ENCODE measurements at places on chromosomes 12 and 14.

DNA sequence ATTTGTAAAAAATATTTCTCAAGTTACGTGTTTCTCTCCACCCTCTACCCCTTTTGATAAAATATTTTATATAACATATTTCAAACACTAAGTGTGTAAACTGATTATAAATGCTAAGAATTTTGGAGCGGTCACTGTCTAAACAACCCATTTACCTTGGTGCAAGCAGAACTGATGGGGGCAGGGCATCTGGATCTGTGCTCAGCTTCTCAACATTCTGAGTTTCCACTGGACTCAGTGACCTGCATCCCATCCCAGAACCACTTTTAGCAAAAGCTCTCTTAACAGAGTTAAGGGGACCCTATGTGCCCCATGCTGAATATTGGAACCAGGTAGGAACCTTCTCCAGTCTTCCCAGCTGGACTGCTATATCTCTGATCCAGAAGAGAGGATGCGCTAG is 53.5 kb downstream of the CKAP4 start:
- no peak for DNase-seq

DNA sequence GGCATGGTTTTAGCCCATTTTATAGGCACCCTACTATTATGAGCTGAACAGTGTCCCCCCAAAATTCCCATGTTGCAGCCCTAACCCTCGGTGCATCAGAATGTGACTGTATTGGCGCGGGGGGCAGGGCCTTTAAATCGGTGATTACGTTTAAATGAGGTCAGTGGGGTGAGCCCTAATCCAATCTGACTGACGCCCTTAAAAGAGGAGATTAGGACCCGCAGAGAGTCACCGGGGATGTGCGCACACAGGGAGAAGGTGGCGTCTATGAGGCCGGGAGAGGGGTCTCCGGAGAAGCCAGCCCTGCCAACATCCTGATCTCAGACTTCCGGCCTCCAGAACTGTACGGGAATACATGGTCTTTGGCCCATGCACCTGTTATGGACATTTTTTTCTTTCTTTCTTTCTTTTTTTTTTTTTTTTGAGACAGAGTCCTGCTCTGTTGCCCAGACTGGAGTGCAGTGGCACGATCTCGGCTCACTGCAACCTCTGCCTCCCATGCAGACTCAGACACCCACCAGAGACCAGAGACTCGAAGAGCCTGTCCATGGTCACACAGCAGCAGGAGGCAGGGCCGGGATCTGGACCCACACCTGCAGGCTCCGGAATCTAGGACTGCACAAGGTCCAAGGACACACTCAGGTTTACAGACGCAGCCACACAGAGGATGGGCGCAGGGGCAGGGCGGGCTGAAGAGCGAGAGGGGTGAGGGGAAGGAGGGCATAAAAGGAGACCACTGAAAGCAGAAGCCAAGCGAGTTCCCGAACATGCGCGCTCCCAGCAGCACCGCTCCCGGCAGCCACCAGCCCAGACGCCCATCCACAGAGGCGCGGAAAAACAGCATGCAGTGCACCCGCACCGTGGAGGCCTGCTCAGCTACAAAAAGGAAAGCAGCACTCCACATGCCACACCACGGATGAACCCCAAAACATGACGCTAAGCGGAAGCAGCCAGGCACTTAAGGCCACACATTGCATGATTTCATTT is 19.0 kb downstream of the SCARB1 start:
- no peak for DNase-seq

- DNase-seq, result no peak
Observed at GRCh38 chr14:51867741-51868140, 7.3 kb downstream of the GNG2 start.

DNA sequence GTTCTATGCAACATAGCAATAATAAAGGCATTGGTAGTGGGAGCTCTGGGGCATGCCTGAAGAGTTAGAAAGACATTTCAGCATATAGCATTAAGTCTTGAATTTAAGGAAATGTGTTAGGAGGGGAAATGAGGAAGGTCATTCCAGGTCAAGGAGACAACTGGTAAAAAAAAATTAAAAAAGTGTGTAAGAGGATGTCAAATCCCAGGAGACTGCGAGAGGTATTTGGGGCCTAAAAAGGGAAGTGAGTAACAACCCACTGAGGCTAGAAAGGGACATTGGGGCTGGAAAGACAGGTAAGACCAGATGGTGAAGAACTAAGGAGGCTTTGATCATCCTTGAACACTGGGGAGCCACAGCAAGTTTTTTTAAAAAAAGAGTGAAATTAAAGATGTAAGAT is 152.9 kb downstream of the SLC25A21 start:
- DNase-seq, result no peak

GRCh38 chr12:100346660-100347059 is 10.2 kb upstream of the SLC17A8 start:
- DNase-seq, result no peak

- no peak for DNase-seq
Observed at GRCh38 chr12:68042212-68042699, 53.0 kb downstream of the IFNG-AS1 start.

DNA sequence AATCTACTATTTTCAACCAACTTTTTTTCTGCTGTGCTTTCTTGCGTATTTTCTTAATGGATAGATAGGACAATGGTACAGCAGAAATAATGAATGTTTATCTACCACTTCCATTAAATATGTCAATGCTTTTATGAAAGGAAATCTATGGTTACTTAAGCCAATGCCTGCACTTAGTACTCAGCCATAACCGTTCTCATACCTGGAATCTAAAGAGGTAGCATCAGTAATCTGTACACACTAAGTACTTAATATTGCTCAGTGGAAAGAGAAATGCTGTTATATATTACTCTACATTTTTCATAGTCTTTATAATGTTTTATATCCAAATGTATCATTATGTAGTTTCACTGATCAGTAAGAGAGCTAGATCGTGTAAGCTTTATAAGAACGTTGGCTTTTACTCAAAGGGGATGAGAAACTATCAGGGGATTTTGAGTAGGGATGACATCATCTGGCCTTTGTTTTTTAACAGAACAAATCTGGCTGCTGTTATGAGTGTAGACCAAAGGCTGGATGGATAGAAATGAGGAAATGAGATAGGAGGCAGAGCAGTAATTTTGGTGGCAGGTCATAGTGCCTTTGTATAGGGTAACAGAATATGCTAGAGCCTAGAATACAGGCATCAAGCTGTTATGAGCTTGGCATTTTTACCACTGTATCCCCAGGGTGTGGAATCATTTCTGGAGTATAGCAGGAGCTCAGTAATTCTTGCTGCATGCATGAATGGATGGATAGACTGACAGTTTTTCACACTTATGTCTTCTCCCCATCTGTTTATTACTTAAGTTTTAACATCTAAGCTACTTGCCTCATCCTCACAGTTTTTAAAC is 34.0 kb downstream of the ALG10B start:
- no peak for DNase-seq

DNA sequence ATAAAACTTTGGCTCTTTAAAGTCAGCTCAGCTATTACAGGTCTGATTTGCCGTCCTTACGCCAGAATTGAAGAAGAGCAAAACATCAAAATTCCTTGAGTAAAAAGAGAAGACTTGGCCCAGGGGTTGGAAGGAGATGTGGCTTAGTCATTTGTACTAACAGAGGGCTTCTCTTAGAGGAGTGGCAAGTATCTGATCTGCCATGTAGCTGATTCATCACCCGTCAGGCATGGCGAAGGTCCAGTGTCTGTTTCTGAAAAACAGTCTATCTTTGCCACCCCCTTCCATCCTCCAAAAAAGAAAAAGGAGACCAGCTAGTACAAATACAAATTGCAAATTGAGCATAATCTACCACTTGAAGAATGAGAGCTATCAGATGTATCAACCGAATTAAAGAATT is 91.9 kb downstream of the RAD52 start:
- DNase-seq, result no peak

- no peak for DNase-seq
Observed at GRCh38 chr12:32533971-32534590, 134.7 kb downstream of the FGD4 start.

DNA sequence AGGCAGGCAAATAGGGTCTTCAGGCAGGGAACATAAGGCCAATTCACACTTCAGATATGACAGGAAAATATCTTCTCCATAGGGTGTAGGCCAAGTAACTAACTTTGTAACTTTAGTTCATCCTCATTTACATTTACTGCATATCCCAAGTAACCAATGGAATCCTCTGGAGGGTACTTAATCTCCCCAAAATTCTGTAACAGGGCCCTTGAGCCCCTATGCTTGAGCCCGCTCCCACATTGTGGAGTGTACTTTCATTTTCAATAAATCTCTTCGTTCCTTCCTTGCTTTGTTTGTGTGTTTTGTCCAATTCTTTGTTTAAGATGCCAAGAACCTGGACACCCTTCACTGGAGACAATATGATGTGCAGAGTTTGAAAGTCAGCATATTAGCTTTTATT is 45.3 kb downstream of the FSCB start:
- DNase-seq, result no peak

GRCh38 chr14:106690333-106690891 is 1164.0 kb downstream of the TMEM121 start:
- DNase-seq, result no peak

DNA sequence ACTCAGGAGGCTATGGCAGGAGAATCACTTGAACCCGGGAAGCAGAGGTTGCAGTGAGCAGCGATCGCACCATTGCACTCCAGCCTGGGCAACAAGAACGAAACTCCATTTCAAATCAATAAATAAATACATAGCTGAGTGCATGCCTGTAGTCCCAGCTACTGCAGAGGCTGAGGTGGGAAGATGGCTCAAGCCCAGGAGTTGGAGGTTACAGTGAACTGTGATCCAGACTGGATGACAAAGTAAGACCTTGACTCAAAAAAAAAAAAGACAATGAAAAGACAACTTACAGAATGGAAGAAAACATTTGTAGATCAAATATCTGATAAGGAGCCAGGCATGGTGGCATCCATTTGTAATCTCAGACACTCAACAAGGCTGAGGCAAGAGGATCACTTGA is 27.6 kb downstream of the ZFYVE1 start:
- DNase-seq, result no peak

GRCh38 chr12:49882851-49883464 is 20.7 kb downstream of the FAIM2 start:
- DNase-seq, result no peak

GRCh38 chr12:58648176-58648575 is 272.1 kb downstream of the LRIG3 start:
- no peak for DNase-seq

DNA sequence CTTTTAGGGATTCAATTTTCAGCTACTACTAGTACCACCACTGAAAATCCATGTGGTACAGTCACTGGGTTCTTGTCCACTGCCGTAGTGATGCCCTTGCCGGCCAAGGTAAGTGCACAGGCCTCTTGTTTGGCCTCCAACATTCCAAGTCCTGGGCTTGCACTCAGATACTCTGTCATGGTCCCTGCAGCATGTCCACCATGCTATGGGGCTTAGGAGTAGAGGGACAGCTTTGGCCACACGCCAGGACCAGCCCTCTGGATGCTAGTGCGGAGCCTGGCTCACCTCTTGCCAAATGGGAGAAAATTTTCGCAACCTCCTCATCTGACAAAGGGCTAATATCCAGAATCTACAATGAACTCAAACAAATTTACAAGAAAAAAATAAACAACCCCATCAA is 38.6 kb upstream of the APPL2 start:
- no peak for DNase-seq

- DNase-seq, result no peak
Observed at GRCh38 chr14:50773632-50774541, 57.1 kb downstream of the NIN start.

DNA sequence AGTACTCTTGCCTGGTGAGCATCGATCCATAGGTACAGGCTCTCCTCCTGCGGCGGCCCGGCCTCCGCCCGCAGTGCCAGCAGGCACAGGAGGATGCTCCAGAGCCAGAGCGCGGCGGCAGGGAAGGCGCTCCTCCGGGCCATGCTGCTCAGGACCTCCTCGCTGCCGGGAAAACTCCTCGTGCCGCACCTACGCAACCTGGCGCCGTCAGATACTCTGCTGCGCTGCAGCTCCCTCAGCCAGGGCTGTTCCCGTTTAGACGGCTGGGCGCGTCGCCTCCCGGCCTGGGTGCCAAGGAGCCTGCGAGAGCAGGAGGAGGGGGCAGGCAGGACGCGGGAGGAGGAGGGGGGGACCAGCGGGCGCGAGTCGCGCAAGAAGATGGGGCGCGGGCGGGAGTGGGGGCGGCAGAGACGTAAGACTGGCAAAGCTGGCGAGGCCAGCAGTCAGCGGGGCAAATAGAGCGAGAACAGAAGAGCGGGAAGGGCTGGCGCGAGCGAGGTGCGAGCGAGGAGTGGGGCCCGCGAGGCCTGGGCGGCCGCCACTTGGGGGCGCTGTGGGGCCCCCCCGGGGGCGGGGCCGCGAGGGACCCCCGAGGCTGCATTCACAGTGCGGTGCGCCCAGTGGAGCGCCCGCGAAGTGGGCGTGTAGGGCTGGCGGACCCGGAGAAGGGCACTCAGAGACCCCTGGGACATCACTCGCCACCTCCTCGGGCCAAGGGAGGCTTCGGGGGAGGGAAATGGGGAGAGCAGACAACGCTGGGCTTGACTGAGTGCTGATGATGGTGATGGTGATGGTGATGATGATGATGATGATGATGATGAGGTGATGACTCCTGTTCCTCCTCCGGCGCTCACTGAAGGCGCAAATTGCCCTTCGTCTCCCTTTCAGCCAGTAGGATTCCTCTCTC is at the start of gene WIF1:
Gene WIF1, minus strand, starts transcription at position 257 of the 907 bp plus-strand sequence. Its CDS starts 114 bp downstream, at position 143.
- no peak for DNase-seq

DNA sequence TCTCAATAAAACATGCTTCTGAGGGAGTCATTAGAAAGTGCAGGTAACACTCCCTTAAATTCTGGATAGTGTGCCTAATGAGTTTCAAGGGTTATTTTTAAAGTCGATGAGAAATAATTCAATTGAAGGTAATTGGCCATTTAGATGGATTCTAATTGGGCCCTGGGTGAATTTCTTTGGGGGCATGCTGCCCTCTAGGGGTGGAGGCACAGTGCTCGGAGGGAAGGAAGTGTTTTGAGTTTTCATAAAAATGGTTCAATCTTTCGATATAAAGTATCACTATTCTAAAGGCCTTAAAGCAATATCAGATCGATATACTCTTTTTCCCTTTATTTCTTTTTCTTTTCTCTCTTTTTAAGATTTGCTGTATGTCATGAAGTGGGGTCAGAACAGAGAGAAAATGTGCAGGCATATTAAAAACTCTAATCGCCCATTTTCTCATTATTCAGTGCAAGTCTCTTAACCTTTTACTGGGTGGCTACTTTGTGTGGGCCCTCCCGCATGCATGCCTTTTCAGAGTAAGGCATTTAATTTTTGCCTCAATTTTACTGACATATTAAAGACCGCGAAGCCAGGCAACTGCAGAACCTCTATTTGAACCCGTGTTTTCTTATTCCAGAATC is 25.5 kb downstream of the NKX2-8 start:
- no peak for DNase-seq

DNA sequence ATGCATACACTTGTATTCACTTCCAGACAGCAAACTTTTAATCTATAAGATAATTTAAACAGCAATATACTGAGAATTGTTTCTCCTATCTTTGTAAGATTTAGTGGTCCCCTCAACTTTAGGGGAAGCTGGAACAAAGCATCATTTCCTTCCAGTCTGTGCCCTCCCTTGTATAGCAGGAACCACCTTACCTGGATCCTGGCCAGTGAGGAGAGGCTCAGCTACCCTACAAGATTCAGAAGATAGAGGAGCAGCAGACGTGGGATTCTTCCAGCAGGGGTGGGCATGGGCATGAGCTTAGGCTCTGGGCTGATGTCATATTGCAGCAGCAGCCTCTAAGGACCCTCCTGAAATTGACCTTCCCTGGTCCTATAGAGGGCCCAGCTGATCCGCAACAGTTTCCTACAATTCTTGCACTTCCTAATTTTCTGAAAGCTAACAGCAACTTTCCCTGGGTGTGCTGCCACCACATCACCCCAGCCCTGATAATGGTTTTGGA is 21.3 kb downstream of the MOK start:
- DNase-seq, result no peak

GRCh38 chr12:4203772-4204376 is 69.7 kb upstream of the CCND2 start:
- DNase-seq, result no peak

GRCh38 chr12:126061777-126062176 is 996.5 kb downstream of the AACS start:
- DNase-seq, result no peak
